ENCODE measurements at places on chromosomes 2 and 18. TPM values are rescaled to one million over a fixed set of nuclear protein-coding genes. Genes with fewer than 3 reads are reported as not detected.
A peak's percentile ranks its signal among the peaks of the same experiment; 100 is the strongest.

DNA sequence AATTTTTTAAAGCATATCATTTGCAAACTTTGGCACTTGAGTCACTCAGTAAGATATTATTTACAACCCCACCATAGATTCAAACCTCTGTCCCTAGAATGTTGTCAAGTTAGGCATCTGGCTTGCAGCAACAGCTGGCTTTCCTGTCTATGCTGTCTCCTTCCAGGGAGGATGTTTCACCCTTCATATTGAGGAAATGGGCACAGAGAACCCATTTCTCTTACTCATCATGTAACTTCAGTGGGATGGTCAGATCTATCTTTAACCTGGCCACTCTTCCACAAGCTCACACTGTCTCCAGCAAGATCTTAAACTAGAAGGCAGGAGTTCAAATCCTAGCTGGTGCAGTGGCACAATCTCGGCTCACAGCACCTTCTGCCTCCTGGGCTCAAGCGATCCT is 15.8 kb downstream of the LCT start:
- no peak for DNase-seq

DNA sequence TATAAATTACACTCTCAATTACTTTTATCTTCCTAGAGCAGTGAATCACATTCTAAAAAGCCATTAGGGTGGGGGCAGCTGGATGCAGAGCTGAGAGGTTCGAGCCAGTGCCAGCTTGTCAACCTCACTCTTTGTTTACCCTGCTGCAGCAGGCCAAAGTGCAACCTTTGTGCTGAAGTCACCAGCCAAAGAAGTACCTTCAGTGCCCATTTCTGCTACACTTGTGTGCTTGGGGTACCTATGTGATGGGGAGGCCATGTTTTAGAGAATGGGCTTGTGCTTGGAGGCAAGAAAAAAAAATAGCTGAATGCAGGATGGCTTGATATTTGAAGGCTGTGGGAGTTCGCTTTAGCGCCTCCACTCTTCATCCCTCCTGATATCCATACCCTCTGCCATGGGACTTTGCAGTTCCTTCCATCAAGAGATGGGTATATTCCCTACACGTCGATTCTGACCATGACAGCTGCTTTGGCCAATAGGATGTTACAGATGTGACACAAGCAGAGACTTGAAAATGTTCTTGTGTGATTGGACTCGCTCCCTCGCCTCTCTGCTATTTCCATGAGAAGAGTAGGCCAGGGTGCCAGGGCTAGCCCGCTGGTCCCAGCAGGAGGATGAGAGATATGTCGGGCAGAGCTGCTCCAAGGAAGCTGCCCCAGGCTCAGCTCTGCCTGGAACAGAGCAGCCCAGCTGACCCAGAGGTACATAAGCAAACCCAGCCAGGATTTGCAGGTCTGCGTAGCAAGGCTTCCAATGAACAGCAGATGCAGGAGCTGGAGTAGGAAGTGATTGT is 12.7 kb upstream of the FZD5 start:
- no peak for DNase-seq

GRCh38 chr2:12141618-12142258 is 395.3 kb downstream of the LPIN1 start:
- DNase-seq: no peak

DNA sequence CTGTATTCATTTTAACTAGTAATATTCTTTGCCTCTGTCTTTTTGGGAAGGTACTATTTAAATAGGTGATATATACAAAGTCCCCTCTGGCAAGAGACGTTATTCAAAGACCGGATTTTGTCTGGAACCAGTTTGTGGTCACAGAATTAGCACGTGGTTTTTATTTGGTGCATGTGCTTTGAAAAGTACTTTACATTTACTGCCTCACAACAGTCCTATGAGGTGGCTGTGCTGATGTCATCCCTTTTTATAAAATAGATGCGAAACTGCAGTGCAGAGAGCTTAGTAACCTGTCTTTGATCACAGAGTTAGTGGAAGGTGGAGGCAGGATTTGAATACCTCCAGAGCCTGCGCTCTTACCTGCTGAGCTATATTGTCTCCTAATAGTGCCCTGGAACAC is 4.0 kb downstream of the LPIN1 start:
- DNase-seq: peak; percentile 34

DNA sequence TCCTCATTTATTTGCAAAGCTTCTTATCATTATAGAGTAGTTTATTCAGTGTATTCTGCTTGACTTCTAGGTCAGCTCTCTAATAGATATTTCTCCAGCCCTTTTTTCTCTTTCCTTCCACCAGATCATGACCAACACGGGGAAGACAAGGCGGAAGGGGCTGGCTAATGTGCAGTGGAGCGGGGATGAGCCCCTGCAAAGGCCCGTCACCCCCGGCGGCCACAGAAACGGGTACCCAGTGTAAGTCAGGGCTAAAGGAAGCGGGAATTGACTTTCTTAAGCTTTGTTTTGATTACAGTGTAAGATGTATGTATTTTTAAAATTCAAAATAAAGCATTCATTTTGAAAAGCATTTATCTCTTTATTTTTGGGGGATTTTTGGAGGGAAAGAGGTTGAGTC is 50.7 kb upstream of the B3GNT7 start:
- DNase-seq: no peak

DNA sequence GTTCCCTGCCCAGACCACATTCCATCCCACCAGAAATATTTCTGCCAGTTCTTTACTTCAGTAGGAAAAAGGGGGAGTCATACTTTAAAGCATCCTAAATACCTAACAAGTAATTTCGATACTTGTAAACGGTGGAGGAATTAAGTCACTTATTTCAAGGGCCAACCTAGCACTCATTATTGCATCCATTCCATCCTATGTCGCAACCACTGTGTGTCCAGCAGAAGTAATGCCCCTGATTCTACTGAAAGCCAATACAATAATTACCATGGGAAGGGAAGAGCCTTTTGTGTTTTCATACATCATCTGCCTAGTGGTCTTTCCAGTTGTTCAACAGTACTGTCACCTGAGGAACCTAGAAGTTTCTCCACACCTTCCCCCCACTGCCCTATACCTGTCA is 12.5 kb downstream of the SERPINB8 start:
- DNase-seq: no peak

GRCh38 chr2:188970211-188970610 is 4.0 kb upstream of the COL3A1 start:
- no peak for DNase-seq

DNA sequence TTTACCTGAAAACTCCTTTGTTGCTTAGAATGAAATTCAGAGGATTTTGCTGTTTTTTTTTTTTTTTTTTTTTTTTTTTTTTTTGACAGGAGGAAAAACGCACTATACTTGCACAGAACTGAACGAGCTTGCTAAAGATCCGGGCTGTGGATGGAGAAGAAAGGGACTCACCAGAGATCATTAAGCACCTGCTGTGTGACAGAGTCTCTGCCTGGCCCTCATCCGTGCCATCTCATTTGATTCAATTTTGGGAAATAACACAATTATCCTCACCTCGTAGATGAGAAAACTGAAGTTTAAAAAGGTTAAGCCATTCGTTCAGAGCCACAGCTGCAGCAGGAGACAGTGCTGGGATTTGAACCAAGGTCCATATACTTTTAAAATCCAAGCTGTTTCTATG is 775.4 kb upstream of the ID2 start:
- DNase-seq: no peak

- DNase-seq: no peak
Measured at GRCh38 chr2:224709301-224709700, 6.9 kb downstream of the CCDC195 start.

GRCh38 chr2:48461721-48462120 is 68.2 kb upstream of the STON1 start:
- no peak for DNase-seq

DNA sequence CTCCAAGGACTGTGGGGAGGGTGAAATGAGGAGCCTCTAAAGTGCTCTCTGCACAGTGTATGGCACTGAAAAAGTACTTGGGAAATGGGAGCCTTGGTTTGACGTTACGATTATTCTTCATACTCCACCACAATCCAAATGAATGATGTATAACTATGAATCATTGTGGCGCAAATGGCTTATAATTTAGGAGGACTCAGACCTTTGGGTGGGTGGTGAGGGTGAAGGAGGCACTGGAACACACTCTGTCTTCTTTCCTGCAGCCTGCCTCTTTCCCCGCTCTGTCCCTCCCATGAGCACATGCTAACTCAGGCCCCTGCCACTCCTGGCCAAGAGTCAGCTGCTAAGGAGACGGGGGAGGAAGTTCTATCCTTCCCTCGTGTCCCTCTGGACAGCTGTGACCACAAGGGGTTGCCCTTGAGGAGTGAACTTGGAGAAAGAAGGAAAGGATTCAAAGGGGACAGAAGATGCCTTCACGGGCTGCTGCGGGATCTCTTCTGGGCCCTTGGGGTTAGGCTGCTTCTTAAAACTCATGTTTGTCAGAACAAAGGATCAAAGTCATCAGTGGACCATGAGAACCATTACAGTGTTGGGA is 36.5 kb downstream of the POLR1A start:
- no peak for DNase-seq

- DNase-seq: no peak
Measured at GRCh38 chr2:217479566-217479965, 523.2 kb downstream of the TNS1 start.

DNA sequence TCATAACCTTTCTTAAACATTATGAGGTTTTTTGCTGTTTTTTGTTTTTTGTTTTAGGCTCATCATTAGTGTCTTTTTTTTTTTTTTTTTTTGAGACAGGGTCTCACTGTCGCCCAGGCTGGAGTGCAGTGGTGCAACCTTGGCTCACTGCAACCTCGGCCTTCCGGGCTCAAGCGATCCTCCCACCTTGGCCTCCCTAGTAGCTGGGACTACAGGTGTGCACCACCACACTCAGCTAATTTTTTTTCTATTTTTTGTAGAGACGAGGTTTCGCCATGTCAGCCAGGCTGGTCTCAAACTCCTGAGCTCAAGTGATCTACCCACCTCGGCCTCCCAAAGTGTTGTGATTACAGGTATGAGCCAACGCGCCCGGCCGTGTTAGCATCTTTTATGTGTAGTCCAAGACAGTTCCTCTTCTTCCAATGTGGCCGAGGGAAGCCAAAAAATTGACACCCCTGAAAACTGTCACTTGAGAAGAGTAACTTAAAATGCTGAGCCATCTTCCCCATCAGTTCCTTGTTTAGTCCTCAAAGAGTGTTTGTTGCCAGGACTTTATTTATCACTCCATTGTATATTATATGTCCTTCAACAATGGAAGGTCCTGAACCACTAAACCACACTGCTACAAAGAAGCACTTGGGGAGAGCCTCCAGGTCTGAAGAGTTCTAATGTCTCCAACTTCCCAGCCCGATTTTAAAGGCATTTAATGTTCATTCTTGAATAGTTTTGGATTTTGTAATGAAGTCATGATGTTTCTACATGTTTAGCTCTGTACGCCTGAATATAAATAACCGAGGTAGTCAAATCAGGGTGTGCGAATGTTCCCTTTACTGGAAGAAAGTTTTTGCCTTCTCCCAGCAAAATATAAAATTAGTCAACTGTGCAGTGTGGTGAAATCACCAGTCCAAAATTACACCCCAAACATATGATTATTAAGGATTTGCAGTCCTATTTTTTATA is 26.4 kb downstream of the ZNF516 start:
- DNase-seq: no peak

DNA sequence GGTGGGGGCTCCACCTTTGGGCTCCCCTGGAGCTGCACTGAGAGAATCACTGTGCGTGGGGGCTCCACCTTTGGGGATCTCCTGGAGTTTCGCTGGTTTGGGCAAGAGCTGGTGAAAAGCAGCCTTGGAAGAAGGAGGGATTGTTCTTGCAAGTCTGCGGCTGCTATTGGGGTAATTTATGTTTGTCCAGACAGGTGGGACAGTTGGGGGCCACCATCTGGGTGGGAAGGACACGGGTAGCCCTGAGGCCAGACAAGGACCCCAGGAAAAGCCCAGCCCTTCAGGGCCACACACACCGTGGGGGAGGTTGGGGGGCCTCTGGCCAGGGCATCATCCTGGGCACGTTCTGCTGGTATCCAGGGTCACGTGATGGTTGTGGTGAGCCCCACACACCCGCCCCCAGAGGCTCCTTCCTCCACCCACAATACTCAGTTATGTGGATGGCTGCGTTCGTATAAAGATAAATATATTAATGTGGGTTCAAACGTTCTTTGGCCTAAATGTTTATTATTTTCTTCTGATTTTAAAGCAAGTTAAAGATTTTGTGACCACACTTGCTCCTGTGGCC is 47.7 kb downstream of the TPO start:
- no peak for DNase-seq

- no peak for DNase-seq
Measured at GRCh38 chr2:6618201-6618600, 247.5 kb downstream of the CMPK2 start.

- DNase-seq: no peak
Measured at GRCh38 chr18:75529394-75529793, 101.9 kb upstream of the SMIM21 start.

DNA sequence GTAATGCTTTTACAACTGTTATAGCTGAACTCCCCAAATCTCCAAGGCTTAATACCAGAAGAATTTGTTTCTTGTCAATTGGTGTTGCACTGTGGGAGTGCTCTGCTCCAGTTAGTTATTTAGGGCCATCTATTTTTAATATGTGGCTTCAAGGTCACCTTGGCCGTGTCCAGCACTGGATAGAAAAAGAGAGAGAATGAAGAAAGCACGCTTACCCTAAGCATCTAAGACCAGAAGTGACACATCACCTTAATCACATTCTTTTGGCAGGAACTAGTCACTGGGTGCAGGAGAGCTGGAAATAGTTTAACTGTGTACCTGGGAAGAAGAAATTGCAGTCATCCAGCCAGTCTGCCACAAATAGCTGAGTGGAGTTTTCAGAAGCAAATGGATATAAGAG is 78.8 kb downstream of the VWC2L start:
- no peak for DNase-seq

GRCh38 chr2:184610891-184611290 is 12.6 kb downstream of the ZNF804A start:
- no peak for DNase-seq

GRCh38 chr2:14143435-14143834 is 489.1 kb upstream of the LRATD1 start:
- no peak for DNase-seq

DNA sequence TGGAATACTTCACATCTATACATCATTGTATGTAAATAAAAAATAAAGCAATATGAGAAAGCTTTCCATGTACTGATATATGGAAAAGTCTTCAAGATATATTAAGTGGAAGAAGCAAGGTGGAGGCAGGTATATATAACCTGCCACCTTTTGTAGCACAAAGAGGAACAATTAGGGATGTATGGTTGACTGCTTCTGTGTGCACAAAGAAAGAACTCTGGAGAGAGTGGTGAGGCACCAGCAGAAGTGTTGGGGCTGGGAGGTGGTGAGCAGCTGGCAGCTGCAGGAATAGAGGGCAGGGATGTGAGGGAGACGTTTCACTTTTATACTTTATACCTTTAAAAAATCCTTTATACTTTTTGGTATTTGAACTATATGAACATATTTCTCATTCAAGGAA is 26.1 kb downstream of the KIF5C start:
- no peak for DNase-seq

FSIP2 gene
- not detected for total RNA-seq

CHST10 gene
- 10.3 TPM for total RNA-seq

ACVR1C gene
- 0.73 TPM for total RNA-seq

DYNC2LI1 gene
- 5.2 TPM for total RNA-seq

GKN1 gene
- total RNA-seq: not detected

MC2R gene
- not detected for total RNA-seq

RIT2 gene
- total RNA-seq: not detected

EPAS1 gene
- 7.0 TPM for total RNA-seq

CYP27A1 gene
- 0.15 TPM for total RNA-seq

GAD1 gene
- 2.6 TPM for total RNA-seq

AKAIN1 gene
- not detected for total RNA-seq

NOSTRIN gene
- 0.22 TPM for total RNA-seq

C2orf66 gene
- total RNA-seq: not detected

All from activated T-cell treated with anti-CD3 and anti-CD28 coated beads, Interleukin-2, amount 50 U/mL, for 4 hours (primary cell).